ENCODE measurements at places on chromosomes 1 and 21.

GRCh38 chr1:179302070-179302469 lies 8.5 kb downstream of the SOAT1 start:
- no peak for DNase-seq

DNA sequence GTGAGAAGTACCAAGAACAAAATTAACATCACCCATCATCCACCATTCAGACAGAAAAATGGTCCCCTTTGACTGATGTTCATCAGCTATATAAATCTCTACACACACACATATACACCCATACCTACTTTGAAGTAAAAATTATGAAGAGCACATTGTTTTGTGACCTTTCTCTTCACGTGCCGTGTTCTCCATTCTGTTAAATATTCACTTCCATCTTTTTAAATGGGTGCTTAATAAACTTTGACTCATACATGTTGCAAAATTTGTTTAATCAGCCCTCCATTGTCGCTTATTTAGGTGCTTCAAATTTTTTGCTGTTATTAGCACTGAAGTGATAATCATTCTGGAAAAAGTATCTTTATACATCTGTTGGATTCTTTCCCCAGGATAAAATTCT lies 80.1 kb downstream of the CLIC6 start:
- no peak for DNase-seq

DNA sequence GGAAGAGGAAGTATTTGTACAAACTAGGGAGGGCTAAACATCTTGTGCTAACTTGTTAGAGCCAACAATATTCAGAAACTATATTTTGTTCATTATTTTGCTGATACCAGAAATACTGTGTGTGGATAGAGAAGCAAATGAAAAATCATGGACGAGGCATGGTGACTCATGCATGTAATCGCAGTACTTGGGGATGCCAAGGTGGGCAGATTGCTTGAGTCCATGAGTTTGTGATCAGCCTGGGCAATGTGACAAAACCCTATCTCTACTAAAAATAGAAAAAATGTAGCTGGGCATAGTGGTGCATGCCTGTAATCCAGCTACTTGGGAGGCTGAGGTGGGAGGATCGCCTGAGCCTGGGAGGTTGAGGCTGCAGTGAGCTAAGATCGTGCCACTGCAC lies 13.4 kb downstream of the LRRC41 start:
- no peak for DNase-seq

GRCh38 chr1:216533776-216534175 lies 110.5 kb upstream of the USH2A start:
- no peak for DNase-seq

DNA sequence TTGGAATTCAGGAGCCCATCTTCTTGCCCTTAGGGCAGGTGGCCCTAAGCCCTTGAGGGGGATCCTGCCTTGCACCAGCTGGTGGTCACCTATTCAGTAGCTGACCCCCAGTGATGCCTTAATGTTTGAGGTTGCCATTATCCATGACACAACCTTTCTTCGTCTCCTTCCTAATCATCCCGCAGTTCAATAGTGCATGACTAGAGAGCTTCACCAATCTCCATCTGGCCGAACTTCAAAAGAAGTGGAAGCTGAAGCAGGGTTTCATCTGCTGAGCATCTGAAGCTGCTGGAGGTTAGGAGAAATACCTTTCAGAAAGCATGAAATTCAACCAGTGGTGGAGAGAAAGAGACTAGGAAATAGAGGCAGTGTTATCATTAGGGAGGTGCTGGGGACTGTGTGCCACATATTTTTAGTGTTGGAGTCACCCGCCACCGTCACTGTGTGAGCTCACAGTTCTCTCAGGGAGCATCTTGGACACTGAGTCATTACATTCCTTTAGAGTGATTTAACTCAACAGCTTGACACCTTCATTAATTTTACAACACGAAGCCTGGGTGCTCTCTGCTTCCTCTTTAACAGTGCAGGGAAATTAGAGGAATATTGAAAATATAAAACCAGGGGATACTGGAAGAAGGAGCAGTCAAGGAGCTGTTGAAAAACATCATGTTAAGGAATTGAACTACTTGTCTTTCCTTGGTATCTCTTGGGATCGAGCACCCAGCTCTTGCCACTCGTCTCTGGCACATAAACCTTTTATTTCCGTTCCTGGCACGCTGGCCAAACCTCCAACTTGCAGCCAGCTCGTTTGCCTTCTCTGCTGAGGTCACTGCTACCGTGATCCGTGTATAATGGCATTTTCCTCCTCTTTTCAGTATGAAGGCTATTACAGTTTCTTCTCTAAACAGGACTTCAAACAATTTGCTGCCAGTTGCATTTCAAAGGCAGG lies 53.6 kb downstream of the PEX14 start:
- no peak for DNase-seq

DNA sequence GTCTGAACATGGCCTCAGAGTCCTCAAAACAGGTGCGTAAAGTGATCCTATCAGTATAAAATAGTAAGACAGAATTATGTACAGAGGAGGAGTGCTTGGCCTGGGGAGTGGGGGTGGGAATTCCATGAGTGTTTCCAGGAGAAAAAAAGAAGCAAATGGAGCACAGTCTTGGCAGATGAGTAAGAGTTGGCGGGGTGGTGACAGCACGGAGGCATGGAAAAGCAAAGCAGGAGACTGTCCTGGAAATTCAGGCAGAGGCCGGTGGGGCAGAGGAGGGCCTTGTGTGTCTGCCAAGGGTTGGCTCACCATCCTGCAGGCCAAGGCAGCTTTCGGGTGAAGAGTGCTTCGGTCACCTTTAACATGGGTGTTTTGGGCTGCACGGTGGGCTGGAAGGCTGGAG lies 63.4 kb downstream of the OPTC start:
- DNase-seq, result no peak

DNA sequence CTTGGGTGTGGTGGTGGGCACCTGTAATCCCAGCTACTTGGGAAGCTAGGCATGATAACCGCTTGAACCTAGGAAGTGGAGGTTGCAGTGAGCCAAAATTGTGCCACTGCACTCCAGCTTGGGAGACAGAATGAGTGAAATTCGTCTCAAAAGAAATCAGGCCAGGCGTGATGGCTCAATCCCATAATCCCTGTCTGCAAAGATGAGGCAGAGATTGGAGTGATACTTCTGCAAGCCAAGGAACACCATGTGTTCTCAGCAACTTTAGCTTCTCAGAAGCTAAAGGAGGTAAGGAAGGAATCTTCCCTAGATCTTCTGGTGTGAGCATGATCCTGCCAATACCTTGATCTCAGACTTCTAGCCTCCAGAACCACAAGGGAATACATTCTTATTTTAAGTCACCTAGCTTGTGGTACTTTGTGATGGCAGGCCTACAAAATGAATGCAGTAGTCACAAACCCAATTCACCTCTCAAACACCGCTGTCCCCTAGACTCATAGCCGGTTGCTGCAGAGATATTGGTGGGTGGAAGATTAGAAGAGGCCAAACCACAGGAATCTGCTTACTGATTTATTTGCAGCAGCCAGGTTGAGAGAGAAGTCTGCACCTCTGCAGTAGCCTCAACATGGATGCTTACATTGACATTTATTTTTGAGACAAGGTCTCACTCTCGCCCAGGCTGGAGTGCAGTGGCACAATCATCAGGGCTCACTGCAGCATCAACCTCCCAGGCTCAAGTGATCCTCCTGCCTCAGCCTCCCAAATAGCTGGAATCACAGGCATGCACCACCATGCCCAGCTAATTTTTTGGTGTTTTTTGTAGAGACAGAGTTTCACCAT lies 18.6 kb downstream of the L1TD1 start:
- no peak for DNase-seq
